ENCODE measurements at places on chromosomes 3 and 15. TPM values are rescaled to one million over a fixed set of nuclear protein-coding genes. Genes with fewer than 3 reads are reported as not detected.

The SAMMSON gene
- total RNA-seq = not detected

The DMXL2 gene
- 124 TPM for total RNA-seq

The POTEB3 gene
- not detected for total RNA-seq

- peak; percentile 76 for DNase-seq
Observed at GRCh38 chr3:108662142-108662738, 72.7 kb downstream of the DZIP3 start.

DNA sequence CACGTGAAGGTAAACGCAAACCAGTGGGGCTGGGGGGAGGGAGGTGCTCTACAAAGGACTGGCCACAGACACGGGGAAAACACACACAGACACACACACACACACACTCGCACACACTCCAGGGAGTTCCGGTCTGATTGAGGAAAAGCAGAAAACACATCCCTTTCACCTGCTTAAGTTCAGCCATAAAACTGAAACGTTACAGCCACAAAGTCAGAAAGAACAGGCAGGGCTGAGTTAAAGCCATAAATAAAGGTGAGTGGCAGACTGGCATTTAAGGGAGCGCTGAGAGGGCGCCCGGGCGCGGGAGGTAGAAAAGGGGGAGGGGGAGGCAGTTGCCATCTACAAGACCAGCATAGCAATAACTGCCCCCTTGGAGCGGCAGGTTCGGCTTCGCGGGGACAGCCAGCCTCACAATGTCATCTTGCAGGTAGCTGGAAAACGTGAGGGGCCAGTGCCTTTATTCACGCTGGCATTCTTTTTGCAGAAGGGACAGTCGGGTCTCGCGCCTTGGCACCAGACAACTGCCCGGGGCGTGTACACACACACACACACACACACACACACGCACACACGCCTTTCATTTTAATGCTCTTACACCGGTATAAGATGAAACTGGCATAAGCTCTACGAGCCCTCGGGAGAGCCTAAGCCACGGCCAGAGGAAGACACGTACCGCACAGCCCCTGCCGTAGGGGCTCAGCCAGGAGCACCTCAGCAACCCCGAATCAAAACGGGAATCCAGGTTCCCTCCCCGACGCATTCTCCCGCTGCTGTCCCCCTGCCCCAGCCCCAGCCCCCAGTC, 866 bp downstream of the TNIK start:
- peak; percentile 37 for DNase-seq

GRCh38 chr3:84881288-84881687, 77.5 kb upstream of the CADM2 start:
- DNase-seq = no peak

All from neural progenitor cell (in vitro differentiated cells).